T-helper 2 cell (primary cell): ENCODE measurements at places on chromosomes 12 and 14.

- no peak for DNase-seq
These were observed 38.3 kb upstream of the DYNC1H1 start for GRCh38 chr14:101926085-101926484.

DNA sequence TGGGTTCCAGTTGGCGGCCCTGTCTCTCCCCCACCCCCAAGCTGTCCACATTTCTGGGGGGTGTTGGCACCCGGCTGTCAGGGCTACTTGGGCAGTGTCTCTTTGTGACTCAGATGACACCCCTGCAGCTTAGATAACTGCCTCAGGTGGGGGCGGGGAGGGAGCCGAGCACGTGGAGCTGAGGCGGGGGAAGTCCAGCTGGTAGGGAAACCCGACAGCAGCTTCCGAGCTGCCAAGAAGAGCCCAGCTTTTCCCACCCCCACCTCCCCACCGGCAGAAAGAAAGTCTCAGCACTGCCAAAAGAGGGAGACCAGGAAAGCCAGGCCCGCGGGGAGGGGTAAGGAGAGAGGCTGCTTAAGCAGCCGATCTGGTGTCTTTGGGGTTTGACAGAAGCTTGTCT, 1.4 kb downstream of the LRTM2 start:
- no peak for DNase-seq

GRCh38 chr14:106879241-106879640, 1352.9 kb downstream of the TMEM121 start:
- DNase-seq, result no peak

GRCh38 chr12:646442-647384, 16.5 kb downstream of the NINJ2 start:
- no peak for DNase-seq

GRCh38 chr14:88005050-88005481, at the start of gene GPR65:
GPR65 (plus strand) TSS chr14:88005135; CDS start chr14:88010848, 5,713 bp downstream.
- no peak for DNase-seq

GRCh38 chr12:90181216-90181615, 472.6 kb upstream of the ATP2B1 start:
- no peak for DNase-seq

GRCh38 chr12:75982169-75982564, 49.4 kb downstream of the PHLDA1 start:
- DNase-seq, result no peak

DNA sequence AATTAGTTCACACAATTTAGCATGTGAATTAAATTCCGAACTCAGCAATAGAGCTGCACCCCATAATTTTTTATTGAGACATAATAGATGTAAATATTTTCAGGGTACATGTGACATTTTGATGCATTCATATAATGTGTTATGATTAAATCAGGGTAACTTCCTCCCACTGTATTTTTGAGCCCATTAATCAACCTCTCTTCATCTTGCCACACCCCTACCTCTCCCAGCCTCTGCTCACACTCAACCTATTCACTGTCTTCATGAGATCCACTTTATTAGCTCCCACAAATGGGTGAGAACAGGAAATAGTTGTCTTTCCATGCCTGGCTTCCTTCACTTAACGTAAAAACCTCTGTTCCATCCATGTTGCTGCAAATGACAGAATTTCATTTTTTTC, 14.7 kb downstream of the IL26 start:
- DNase-seq, result no peak

GRCh38 chr12:100404769-100405407, 48.0 kb downstream of the SLC17A8 start:
- no peak for DNase-seq

- DNase-seq, result no peak
These were observed 23.2 kb upstream of the RAP1B start for GRCh38 chr12:68587448-68587873.

DNA sequence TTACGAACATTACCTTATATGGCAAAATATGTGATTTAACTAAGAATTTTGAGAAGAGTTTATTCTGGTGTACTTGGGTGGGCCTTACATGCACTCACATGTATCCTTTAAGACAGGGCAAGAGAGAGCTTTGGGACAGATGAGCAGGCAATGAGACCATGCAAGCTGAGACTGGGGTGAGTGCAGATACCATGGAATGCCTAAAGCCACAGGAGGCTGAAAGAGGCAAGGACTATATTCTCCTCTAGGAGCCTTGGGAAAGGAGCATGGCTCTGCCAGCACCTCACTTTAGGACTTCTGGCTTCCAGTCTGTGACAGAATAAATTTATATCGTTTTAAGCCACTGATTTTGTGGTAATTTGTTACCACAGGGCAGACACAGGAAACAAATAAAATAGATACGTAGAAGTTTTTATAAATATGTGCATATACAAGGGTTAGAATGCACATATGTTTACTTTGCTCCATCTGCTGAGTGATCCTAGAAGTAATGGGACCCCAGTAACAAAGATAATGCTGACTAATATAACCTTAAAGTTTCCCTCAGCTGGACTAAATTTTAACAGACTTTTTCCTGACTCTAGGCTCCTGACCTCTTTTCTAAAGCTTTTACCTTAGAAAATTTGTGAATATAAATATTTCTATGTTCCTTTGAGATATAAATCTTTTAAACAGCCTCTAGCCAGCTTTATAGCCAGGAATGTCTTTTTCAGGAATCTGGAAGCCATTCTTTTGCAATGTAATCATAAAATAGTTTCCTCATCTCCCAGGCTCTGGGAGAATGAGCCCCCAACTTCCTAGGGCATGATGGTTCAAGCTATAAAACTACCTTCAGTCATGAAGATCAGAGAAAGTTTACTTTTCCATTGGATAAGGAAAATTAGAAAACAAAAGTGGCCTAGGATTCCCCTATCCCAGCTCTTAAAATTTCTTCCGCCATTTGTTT, 216.8 kb downstream of the PPFIA2 start:
- no peak for DNase-seq

GRCh38 chr12:120356567-120357030, 12.4 kb downstream of the MSI1 start:
- DNase-seq, result peak; percentile 56

DNA sequence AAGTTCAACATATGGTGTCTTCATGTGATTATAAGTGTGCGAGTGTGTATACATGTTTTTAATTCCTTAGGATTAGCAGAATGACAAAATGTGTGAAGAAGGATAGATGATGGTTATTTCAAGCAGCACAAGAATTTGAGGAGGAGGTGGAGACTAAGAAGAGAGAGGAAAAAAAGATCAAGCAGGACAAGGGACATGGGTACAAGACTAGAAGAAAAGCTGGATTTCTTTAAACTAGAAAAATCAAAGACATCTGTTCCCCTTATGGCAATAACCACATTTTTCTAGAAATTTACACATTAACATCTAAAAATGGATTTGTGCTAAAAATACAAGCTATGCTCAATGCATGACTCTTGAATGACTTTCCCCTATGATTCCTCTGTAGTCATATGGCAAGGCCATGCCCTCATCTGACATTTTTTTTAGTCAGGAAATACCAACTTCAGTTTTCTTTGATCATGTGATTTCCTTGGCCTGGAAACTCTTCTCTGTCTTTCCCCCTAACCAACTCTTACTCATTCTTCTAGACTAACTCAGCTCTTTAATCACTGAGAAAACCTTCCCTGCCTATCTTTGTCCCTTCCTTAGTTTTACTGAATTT, 435.8 kb downstream of the NRXN3 start:
- DNase-seq, result no peak

DNA sequence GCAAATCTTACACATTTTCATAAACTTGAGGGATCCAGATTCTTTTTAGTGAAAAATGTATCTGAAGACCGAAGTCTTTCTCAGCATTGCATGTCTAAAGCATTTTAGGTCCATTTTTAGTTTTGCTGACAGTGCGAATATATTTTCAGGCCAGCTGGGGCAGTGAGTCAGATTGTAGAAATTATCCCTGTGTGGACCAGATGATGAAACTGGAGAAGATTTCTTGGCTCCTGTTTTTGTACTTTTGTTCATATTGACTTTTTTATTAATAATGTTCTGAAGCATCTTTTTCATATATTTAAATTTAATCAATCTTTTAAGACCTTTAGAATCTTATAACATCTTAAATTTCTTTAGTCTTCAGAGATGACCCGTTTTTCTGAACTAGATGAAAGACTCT, 173.1 kb downstream of the FLRT2 start:
- no peak for DNase-seq

DNA sequence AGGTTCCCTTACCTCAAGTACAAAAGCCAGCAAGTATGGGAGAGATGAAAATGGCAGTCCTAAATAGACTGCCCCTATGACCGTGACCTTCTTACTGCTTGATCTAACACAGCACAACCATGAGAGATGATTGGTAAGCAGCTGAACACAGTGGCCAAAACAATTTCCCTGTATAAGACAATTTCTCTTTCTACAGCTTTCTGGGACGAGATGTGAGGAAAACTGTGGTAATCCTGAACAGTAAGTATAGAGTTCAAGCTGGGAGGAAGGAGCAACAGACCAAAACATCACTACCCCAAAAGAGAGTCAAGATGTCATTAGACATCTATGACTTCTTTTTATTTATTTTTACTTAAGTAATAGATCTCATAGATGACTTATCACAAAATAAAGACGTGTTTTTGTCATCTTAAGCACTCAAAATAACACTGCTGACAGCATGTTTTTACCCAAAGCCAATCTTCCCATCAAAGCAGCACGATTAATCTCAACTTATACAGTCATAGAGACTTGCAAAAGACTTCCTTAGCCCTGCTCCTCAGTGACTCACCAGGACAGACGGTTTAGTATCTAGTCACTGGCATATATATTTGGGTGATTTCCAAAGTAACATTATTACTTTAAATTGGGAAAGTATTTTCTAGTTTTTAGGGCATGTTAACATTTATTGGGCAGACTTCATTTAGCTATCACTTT, 3.7 kb downstream of the TMEM52B start:
- no peak for DNase-seq

DNA sequence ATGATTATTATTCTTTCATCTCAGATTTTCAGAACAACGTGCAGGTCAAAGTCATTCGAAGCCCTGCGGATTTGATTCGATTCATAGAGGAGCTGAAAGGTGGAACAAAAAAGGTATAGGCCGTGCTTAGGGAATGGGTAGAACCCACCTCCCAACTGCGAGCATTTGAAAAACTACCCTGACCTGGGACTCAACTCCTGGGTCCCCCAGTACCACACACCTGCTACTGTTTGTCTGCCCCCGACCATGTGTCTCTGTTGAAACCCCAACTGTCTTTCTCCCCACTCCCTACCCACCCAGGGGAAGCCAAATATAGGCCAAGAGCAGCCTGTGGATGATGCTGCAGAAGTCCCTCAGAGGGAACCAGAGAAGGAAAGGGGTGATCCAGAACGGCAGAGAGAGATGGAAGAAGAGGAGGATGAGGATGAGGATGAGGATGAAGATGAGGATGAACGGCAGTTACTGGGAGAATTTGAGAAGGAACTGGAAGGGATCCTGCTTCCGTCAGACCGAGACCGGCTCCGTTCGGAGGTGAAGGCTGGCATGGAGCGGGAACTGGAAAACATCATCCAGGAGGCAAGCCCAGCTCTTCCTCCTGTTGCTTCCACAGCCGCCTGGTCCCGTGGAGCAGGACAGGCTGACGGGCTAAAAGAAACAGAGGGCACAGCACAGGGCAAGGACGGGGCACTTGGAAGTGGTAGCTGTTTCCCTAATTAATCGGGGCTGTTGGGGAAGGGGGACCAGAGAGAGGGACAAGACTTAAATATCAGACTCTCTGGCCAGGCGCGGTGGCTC, 20.5 kb downstream of the AGAP2 start:
- DNase-seq, result no peak

GRCh38 chr12:65891987-65892481, 67.8 kb downstream of the HMGA2 start:
- DNase-seq, result no peak

DNA sequence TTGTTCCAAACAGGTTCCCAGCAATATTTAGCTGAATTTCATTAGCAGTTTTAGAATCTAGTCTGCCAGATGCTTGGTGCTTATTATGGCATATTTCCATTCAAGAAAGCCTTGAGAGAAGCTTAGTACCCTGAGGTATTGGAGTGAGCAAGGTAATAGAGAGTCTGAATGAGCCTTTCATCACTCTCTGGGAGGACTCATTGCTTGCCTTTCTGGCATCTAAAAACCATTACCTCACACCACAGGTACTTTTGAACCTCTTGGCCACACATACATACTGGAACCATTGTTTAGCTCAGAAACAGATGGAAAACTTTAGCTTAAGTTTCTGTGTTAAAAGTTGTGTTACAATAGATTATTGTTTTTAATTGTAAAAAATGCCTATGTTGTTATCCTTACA, 27.4 kb upstream of the KCNH3 start:
- no peak for DNase-seq

- peak; percentile 62 for DNase-seq
These were observed 10.7 kb downstream of the LLPH start for GRCh38 chr12:66119870-66120241.

DNA sequence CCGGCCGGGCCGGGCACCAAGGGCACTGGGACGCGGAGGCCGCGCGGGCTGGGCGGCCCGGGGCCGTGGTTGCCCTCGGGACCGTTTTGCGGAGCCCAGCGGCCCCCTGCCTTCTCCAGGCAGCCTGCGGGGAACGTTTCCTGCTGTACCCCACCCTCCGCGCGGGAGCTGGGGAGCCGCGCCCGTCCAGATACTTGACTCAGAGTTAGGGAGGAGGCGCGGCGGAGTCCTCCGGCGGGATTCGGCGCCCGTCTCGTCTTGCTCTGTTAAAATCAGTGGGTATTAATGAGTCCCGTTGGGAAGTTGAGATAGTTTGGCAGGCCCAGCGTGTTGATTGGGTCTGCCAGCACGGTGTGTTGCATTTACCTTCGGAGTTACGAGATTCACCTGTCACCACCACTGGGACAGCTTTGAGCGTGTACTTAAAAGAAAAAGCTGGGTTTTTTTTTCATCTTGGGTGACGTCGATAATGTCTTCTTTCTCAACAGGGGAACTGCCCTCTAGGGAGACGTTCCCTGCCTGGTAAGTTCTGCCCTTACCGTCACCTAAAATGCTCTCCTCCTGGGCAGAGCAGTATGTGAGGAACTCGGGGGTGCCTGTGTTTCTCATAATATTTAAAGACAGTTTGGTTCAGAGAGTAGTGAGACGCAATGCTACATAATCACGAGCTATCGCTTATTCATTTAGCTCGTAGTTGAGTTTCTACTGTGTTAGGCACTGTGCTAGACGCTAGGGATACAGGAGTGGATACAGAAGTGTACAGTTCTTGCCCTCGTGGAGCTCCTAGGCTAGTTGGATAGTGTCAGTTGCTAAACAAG, 596 bp downstream of the DLST start:
- peak; percentile 29 for DNase-seq

DNA sequence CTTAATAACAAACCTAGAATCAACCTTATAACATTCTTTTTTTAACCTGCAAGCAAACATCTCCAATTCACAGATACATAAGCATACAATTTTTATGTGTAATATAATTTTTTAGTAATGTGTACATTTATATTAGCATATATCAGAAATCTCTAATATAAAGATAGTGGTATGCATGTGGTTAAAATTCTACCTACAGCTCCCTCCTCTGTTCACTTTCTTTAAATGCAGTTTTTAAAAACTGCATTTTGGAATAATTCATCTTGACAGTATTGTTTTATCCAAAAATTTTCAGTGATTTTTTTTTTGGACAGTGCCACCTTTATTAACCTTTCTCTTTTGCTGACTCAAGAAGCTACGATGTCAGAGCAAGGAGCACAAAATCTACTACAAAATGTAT, 13.2 kb upstream of the RXYLT1 start:
- DNase-seq, result no peak

GRCh38 chr14:26124896-26125438, 472.9 kb downstream of the NOVA1 start:
- no peak for DNase-seq
